Stimulated activated CD4-positive, alpha-beta T cell treated with anti-CD3 and anti-CD28 coated beads, TNF-alpha, amount 100 ng/mL, for 24 hours (primary cell): ENCODE measurements at places on chromosomes 13 and 19.

DNA sequence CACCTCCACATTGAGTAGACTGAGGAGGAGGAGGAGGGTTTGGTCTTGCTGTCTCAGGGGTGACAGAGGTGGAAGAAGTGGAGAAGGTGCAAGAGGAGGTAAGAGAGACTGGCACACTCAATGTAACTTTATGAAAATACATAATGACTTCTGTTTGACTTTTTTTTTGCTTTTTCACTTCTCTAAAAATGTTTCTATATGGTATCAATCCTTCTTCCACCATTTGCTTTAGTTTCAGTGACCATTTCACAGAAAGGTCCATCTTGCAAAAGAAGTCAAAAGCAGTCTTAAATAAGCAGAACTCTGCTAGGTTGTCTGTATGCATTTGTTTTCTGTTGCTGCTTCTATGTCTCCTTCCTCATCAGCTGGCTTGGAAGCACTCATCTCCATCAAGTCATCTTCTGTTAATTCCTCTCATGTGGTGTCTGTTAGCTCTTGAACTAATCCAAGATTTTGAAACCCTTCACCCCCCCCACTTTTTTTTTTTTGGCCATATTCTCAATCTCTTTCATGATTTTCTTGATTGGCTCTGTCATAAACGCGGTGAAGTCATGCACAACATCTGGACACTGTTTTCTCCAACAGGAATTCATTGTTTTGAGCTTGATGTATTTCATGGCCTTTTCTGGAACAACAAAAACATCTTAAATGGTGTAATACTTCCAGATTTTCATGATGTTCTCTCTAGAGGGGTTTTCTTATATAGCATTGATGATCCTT lies 80.8 kb downstream of the KL start:
- DNase-seq = no peak

GRCh38 chr19:56145698-56146097 lies 4.6 kb downstream of the ZNF444 start:
- no peak for DNase-seq

GRCh38 chr19:10521461-10522171 lies 4.4 kb upstream of the S1PR5 start:
- DNase-seq = no peak

GRCh38 chr13:27588405-27588804 lies 31.9 kb downstream of the LNX2 start:
- DNase-seq = no peak

DNA sequence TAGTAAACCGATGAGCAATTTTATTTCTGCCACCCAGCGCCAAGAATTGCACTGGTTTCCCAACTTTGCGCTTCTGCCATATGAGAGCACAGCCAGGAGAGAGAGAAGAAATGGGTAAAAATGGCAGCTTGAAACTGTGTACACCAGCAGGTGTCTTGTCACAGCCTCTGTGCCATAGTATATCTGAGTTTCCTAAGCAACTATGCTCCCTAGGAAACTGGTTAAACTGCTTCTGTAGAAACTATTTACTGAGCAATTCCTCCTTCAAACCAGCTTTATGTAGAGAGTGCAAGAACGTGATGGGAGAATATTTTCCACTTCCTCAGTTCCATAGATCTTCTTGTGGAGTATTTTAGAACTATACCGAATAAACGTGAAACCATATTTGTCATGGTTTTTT lies 1361.3 kb downstream of the PCDH9 start:
- DNase-seq = no peak

GRCh38 chr19:39422020-39422419 lies 9.6 kb downstream of the PLEKHG2 start:
- no peak for DNase-seq

DNA sequence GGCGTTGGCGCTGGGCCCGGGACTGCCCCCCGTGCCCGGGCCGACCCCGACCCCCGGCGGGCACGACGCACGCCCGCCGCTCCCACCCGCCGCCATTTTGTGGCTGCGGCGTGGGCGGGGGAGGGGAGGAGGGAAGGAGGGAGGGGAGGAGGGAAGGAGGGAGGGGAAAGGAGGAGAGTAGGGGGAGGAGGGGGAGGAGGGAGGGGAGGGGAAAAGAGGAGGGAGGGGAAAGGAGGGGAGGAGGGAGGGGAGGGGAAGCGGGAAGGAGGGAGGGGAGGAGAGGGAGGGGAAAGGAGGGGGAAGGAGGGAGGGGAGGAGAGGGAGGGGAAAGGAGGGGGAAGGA lies at the start of gene BTBD2:
TSS of gene BTBD2 (minus strand) at position 107 of the 343 bp plus-strand sequence. CDS start at position 96, 11 bp downstream.
- peak; percentile 29 for DNase-seq

- no peak for DNase-seq
These were observed 3.9 kb downstream of the DNAJB1 start for GRCh38 chr19:14514215-14514863.

DNA sequence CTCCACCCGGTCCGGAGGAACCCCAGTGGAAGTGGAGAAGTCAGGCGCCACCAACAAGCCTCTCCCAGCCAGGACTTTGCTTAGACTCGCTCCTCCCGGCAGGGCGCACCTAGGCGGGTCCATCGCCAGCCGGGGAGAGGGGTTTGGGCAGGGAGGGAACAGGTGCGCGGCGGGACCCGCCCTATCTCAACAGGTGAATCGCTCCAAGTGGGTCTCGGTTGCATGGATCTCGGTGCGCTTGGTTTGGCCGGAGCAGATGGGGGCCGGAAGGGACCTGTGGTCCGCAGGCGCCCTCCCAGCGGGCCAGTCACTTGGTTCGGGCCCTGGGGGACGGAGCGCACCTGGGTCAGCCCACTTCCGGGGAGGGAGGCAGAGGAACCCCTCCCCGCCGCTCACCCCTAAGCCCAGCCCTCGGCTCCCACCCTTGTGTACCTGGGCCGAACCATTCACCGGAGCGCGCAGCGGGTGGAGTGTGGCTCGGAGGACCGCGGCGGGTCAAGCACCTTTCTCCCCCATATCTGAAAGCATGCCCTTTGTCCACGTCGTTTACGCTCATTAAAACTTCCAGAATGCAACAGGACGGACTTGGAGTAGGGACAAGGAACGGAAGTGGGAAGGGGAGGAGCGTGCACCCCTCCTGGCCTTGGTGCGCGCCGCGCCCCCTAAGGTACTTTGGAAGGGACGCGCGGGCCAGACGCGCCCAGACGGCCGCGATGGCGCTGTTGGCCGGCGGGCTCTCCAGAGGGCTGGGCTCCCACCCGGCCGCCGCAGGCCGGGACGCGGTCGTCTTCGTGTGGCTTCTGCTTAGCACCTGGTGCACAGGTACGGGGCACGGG lies at the start of gene LSR:
TSS of gene LSR (plus strand) at position 693 of the 836 bp plus-strand sequence. CDS start at position 714, 21 bp downstream.
- DNase-seq = no peak

DNA sequence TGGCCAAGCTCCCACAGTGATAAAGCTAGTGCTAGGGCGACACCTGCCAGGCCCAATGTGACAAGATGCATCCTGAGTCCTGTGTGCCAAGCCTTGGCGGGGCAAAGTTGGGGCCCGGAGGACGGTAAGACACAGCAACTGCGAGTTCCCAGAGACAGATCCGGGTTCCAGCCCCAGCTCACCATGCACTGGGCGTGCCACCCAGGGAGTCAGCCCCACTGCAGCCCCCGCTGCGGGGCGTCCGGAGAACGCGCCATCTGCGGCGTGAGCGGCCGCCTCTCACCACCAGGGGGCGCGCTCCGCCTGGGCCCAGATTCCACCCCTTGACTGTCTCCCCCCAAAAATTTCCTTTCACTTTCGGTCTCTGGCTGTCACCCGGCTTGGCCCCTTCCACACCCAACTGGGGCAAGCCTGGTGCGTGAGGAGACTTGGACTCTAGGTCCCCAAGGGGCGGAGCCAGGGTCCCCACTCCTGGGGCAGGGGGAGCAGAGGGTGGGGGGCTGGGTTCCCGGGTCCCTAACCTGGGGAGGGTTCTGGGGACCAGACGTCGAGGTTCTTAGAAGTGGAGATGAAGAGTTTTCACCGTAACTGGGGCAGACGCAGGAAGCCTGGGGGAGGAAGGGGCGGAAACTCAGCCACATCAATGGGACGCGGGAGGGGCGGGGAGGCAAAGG lies at the start of gene FLT3LG:
TSS of gene FLT3LG (plus strand) at position 348 of the 674 bp plus-strand sequence. CDS start 425 bp downstream, outside the sequence.
- peak; percentile 86 for DNase-seq

GRCh38 chr13:93744886-93745285 lies 518.3 kb downstream of the GPC6 start:
- no peak for DNase-seq

- DNase-seq = no peak
These were observed 32.8 kb downstream of the IGFL2 start for GRCh38 chr19:46180701-46181387.

- no peak for DNase-seq
These were observed 1.4 kb downstream of the ZNF575 start for GRCh38 chr19:43534305-43534815.

DNA sequence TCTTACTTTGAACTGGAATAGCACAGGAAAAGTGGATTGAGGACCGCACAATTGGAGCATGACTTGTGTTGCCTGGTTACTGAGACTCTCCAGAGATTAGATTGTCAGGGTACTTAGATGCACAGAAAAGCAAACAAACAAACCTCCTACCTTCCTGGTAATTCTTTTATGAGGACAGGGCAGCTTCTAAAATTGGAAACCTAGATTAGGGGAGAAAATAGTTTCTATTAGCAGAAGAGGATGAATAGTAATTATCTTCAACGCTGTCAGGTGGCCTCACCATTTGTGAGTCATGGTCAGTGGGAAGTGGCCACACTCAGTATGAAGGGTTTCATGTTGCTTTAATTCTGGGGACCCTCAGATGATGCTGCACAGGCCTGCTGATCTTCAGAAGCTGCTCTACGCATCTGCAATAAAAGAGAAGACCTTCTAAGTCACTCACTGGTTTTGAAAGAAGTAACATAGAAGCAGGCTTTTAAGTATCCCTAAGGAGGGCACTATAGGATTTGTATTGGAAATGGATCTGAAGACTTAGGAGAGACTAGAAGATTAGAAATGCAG lies 106.8 kb downstream of the LACC1 start:
- DNase-seq = no peak

- no peak for DNase-seq
These were observed 34.0 kb downstream of the DPF1 start for GRCh38 chr19:38190061-38190460.

GRCh38 chr13:44257796-44258195 lies 115.8 kb upstream of the SERP2 start:
- DNase-seq = no peak

- no peak for DNase-seq
These were observed at the start of gene CALM3 for GRCh38 chr19:46601318-46602224. Gene CALM3 (plus strand): TSS chr19:46601330. CDS start chr19:46601435, 105 bp downstream.

GRCh38 chr13:25847145-25847544 lies 204.7 kb downstream of the SHISA2 start:
- DNase-seq = no peak

DNA sequence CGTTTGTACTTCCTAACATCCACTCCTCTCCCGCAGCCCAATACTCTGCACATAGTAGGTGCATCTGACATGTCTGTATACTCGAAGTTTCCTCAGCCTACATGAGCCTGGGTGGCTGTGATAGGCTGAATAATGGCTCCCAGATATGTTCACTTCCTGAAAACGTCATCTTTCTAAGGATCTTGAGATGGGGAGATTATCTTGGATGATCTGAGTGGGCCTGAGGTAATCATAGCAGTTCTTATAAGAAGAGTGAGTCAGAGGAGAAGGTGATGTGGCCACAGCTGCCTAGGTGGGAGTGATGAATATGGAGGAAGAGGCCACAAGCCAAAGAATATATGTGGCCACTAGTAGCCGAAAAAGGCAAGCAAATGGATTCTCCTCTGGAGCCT lies 84.2 kb downstream of the AKAP11 start:
- no peak for DNase-seq

DNA sequence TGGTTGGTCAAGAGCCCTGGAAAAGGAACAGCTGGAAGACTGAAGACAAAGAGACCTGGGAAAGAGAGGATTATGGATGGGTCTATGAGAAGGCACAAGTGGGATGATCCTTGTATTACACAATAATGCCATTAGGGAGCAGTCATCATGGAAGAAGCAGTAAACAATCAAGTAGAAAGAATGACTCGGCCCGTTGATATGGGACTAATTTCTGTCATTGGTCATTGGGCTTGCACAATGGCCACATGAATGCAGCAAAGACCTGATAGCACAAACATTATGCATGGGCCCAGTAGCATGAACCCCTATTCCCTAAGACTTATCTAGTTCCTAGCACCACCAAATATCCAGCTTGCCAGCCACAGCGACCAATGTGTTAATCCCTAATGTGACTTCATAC lies 390.3 kb upstream of the ZNF507 start:
- DNase-seq = no peak
